CD4-positive, alpha-beta T cell (primary cell): ENCODE measurements at places on chromosomes 1 and 21. TPM values are rescaled to one million over a fixed set of nuclear protein-coding genes. Genes with fewer than 3 reads are reported as not detected.

Gene GUCA2A
- total RNA-seq, result not detected

GRCh38 chr1:89871768-89872473 is 51.1 kb downstream of the LRRC8D start:
- H3K4me1 ChIP-seq, result peaks cover 13% of the 10 kb centered on the region

DNA sequence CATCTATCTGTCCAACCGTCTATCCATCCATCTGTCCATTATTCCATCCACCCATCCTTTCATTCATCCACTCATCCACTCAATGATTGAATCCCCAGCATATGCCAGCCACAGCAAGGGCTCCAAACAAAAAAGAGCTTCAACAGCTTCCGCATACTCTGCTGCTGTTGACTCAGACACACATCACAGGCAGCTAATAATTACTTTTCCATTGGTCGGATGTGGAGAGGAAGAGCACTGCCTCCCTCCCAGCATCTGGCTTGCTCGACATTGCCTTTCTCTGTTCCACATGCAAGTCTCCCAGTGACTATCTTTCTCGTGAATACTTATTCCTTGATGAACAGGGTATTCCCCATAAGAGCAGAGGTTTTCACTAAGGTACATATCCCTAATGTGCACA is 176.5 kb downstream of the HIVEP3 start:
- H3K36me3 ChIP-seq, result no peaks in the 10 kb centered on the region
- no peak for DNase-seq
- no peak overlapping the region for H3K4me3 ChIP-seq
- H3K27ac ChIP-seq, result no peak overlapping the region
- H3K27me3 ChIP-seq, result no peaks in the 10 kb centered on the region

Gene ITPKB
- 583 TPM for total RNA-seq

Gene HAX1
- total RNA-seq, result 62.5 TPM

Gene FCGR2B
- total RNA-seq, result 0.36 TPM

DNA sequence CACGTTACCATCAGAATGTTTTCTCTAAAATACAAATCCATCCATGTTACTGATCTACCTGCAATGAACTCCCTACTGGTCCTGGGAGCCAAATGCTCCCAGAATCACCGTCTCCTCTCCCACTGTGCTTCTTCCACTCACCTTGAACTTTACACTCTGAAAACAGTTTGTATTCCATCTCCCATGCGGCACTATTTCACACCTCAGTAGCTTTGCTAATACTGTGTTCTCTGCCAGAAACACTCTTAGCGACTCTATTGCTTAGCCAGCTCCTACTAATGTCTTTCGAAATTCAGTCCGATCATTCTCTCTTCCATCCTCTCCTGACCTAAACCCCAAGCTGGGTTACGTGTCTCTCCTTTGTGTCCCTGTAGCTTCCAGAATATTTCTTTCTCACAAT is 284.4 kb upstream of the DUSP10 start:
- no peaks in the 10 kb centered on the region for H3K27me3 ChIP-seq
- no peak for DNase-seq
- no peaks in the 10 kb centered on the region for H3K4me1 ChIP-seq

- H3K27me3 ChIP-seq, result peaks cover 17% of the 10 kb centered on the region
- DNase-seq, result no peak
- H3K4me1 ChIP-seq, result peaks cover 6% of the 10 kb centered on the region
- H3K4me3 ChIP-seq, result no peak overlapping the region
- H3K27ac ChIP-seq, result no peak overlapping the region
Measured at GRCh38 chr1:20712215-20712577, 5.6 kb downstream of the KIF17 start.

Gene GNG12
- total RNA-seq, result not detected

- no peak for DNase-seq
- H3K36me3 ChIP-seq, result no peaks in the 10 kb centered on the region
- no peaks in the 10 kb centered on the region for H3K4me1 ChIP-seq
Measured at GRCh38 chr1:29551123-29551936, 315.0 kb downstream of the PTPRU start.

DNA sequence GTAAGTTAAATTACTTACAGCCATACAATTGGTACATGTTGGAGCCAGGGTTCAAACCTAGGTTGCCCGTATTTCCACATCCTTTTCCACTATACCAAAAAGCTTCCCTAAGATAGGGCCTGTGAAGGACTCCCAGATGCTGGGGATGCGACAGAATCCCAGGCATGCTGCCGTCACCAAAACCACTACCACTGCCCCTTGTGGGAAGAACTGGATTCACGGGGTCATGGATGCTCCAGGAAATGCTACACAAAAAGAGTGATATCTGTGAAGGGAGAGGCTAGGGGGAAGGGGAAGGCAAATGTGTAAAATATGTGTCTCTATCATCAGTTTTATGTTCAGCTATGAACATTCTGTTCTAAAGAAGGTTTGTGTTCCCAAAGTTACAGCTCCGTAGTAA is 133.9 kb upstream of the IVNS1ABP start:
- H3K4me3 ChIP-seq, result no peak overlapping the region
- no peak for DNase-seq
- no peaks in the 10 kb centered on the region for H3K27me3 ChIP-seq
- no peaks in the 10 kb centered on the region for H3K4me1 ChIP-seq
- no peaks in the 10 kb centered on the region for H3K36me3 ChIP-seq
- no peak overlapping the region for H3K27ac ChIP-seq

Gene FMN2
- not detected for total RNA-seq

- no peak overlapping the region for H3K27ac ChIP-seq
- H3K27me3 ChIP-seq, result no peaks in the 10 kb centered on the region
- H3K4me3 ChIP-seq, result no peak overlapping the region
- no peak for DNase-seq
- H3K36me3 ChIP-seq, result no peaks in the 10 kb centered on the region
Measured at GRCh38 chr1:59446257-59446901, 149.5 kb downstream of the FGGY start.

Gene SPRR1A
- not detected for total RNA-seq

Gene PRRX1
- not detected for total RNA-seq

DNA sequence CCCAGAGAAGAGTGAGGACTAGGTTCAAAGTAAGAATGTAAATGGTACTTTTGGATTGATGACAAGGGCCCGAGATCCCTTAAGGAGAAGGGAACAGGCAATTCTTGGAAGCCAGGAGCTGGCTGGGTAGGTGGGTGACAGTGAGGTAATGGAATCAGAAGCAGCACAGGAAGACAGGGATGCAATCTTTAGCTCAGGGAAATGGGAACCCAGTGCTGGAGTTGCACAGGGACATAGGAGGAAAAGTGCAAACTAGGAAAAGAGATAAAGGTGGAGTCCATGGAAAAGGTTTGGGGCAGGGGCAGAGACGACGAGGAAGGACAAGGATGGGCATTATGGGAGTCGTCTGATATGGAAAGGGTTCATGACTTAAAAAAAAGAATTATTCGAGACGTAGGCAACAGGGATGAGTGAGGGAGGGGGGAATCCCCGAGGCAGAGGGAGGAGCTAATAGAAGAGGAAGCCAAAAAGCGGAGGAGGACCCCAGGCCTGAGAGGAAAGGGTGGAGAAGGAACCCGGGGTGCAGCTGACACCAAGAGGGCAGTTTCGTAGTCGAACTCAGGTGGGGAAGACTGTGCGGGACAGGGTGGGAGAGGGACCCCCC is 495 bp downstream of the PI4KB start:
- H3K4me3 ChIP-seq, result peak overlapping the region; percentile 75
- H3K36me3 ChIP-seq, result peaks cover 34% of the 10 kb centered on the region
- H3K4me1 ChIP-seq, result peaks cover 38% of the 10 kb centered on the region
- peak; percentile 81 for DNase-seq
- H3K27ac ChIP-seq, result peak overlapping the region; percentile 84
- H3K27me3 ChIP-seq, result no peaks in the 10 kb centered on the region

- no peaks in the 10 kb centered on the region for H3K36me3 ChIP-seq
- H3K27ac ChIP-seq, result no peak overlapping the region
- no peak overlapping the region for H3K4me3 ChIP-seq
- no peaks in the 10 kb centered on the region for H3K4me1 ChIP-seq
- no peaks in the 10 kb centered on the region for H3K27me3 ChIP-seq
Measured at GRCh38 chr1:187157552-187157951, 328.8 kb downstream of the PLA2G4A start.

DNA sequence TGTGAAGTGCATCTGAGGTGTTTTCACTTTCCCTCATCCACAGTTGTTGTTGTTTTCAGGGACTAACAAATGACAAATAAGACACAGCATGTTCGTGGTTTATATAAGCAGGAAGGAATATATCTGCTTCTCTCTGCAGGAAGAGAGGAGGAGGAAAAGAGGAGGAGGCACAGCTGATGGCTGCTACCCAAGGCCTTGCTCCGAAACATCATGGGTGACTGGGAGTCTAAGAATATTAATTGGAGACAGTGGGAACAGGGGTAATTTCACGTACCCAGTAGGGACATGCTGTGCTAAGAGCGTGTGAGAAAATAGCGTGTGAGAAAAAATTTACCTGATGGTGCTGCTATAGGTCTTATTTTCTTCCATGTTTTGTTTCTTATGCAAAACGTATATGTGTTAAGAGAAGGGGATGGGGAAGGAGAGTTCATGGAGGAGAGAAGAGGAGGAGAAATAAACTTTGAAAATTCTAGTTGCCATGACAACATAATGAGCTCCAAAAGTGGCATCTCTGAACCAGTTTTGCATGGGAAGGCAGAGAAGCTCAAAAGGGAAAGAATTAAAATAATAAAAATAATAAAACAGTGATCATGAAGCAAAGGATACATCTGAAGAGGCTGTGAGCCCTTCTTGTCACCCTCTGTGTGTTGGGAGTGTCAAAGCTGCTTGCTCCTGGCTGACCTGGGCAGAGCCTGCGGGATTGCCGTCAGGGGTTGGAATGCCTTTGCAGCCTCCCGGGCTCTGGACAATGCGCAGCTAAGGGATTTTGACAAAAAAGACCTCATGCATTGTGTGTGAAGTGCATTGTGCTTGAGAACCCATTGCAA is 192.0 kb downstream of the CACNA1E start:
- no peaks in the 10 kb centered on the region for H3K36me3 ChIP-seq
- no peak overlapping the region for H3K4me3 ChIP-seq
- peaks cover 13% of the 10 kb centered on the region for H3K27me3 ChIP-seq
- no peaks in the 10 kb centered on the region for H3K4me1 ChIP-seq
- no peak overlapping the region for H3K27ac ChIP-seq
- no peak for DNase-seq

DNA sequence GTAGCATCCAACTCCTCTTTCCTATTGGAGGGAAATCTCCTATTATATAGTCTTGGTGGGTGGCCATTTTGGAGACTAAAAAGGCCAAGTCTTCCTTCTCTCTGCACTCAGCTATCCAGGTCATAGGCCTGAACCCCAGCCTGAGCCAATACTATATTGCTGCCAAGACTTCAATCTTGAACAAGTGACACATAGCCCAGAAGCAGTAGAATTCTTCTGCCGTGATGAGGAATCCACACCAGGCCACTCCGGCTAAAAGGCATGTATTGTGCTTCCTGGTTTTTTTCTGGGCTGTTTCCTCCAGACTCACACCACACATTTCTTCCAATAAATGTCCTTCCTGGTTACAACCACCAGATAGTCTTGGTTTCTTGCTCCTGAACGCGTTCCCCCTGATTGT is 43.0 kb downstream of the ATF3 start:
- no peaks in the 10 kb centered on the region for H3K36me3 ChIP-seq
- no peaks in the 10 kb centered on the region for H3K4me1 ChIP-seq

- no peak for DNase-seq
- no peak overlapping the region for H3K27ac ChIP-seq
- H3K36me3 ChIP-seq, result no peaks in the 10 kb centered on the region
- no peaks in the 10 kb centered on the region for H3K27me3 ChIP-seq
- no peaks in the 10 kb centered on the region for H3K4me1 ChIP-seq
Measured at GRCh38 chr1:74584185-74584584, 71.8 kb upstream of the LRRC53 start.

GRCh38 chr1:211876851-211877590 is 46.5 kb upstream of the LPGAT1 start:
- peaks cover 2% of the 10 kb centered on the region for H3K27me3 ChIP-seq
- no peak overlapping the region for H3K27ac ChIP-seq
- no peak for DNase-seq
- H3K4me1 ChIP-seq, result no peaks in the 10 kb centered on the region

DNA sequence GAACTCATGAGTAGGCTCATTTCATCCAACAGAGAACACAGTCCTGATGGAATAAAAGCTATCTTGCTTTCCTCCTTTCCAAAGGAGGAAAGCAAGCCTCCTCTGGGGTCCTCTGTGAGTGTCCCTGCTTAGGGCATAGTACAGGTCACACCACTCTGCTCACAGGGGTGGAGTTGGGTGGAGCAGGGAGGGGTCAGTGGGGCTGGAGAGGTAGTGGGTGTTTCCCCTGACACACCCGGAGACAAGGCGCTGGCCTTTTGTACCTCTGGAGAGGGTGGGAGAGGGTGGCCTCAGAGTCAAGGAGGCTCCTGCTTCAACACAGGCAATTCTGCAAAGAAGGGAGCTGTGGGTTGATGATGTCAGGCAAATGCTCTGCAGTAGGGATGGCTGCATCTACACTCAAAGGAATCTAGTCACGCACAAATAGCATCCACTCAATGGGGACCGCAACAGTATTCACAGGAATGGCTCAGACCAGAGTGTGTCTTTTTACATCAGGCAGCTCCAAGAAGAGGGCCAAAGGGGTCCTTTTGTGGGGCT is 58.6 kb upstream of the PLXNA2 start:
- no peaks in the 10 kb centered on the region for H3K36me3 ChIP-seq
- no peak overlapping the region for H3K27ac ChIP-seq
- no peaks in the 10 kb centered on the region for H3K27me3 ChIP-seq

GRCh38 chr21:15301736-15302135 is 236.9 kb upstream of the NRIP1 start:
- H3K27me3 ChIP-seq, result no peaks in the 10 kb centered on the region
- H3K4me3 ChIP-seq, result no peak overlapping the region
- no peaks in the 10 kb centered on the region for H3K36me3 ChIP-seq
- DNase-seq, result no peak
- no peak overlapping the region for H3K27ac ChIP-seq

DNA sequence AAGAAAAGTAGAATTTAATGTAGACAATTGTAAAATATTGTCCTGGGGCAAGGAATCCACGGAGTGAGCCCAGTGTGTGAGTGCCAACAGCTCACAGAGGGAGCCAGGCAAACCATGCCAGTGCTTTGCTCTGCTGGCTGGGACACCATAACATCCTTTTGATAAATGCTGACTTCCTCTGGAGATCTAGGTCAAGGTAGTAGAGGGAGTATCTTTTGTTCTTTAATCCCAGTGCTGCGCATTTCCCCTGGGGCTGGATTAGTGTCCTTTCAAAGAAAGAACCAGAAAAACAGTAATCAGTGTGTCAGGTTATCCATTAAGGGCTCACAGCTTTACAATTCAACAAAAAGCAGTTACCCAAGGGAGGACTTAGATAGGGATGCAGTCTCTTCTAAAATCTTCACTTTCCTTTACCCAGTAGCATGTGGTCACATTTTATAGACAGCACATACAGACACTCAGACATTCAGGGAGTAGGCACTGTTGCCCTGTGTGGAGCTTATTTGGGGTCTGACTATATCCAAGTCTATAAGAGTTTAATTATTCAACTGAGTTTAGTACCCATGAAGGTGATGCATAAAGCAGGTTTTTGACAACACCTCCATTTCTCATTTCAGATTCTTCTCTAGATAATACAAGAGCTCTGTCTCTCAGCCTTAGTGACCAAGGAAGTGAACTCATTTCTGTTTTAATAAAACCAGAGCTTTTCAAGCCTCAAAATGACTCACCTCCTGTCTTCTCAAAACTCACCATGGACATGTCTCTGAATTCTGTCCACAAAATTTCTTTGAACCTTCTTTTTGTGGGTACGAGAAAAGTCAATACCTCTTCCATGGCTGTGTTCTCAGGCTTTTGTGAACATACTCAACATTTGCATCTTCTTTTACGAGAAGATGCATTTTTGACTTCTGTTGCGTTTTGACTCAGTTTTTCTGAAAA is 215.3 kb downstream of the BRINP2 start:
- H3K4me1 ChIP-seq, result no peaks in the 10 kb centered on the region
- H3K4me3 ChIP-seq, result no peak overlapping the region
- H3K36me3 ChIP-seq, result no peaks in the 10 kb centered on the region
- no peak overlapping the region for H3K27ac ChIP-seq

Gene PRELP
- total RNA-seq, result not detected

- no peaks in the 10 kb centered on the region for H3K36me3 ChIP-seq
- no peaks in the 10 kb centered on the region for H3K27me3 ChIP-seq
Measured at GRCh38 chr1:86082183-86082582, 74.4 kb downstream of the COL24A1 start.
